Gastroesophageal sphincter (tissue), 4 donors: ENCODE measurements at places on chromosomes 6 and 20.

DNA sequence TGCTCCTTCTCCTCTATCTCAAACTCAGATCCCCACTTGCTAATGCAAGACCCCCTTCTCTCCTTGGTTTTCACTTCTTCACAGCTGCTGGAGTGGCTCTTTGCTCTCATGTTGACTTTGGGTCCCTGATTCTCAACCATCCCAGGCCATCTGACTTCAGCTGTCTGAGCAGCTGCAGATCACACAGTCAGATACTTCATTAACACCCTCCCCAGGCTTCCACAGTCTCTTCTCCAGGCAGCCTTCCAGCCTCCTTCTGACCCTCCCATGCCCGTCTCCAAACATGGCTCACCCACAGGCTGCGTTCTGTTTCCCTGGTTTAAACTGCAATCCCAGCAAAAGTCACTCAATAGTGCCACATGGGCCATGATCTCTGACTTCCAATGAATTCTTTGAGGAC, 65.4 kb downstream of the HIVEP2 start:
- ATAC-seq, result no peak

DNA sequence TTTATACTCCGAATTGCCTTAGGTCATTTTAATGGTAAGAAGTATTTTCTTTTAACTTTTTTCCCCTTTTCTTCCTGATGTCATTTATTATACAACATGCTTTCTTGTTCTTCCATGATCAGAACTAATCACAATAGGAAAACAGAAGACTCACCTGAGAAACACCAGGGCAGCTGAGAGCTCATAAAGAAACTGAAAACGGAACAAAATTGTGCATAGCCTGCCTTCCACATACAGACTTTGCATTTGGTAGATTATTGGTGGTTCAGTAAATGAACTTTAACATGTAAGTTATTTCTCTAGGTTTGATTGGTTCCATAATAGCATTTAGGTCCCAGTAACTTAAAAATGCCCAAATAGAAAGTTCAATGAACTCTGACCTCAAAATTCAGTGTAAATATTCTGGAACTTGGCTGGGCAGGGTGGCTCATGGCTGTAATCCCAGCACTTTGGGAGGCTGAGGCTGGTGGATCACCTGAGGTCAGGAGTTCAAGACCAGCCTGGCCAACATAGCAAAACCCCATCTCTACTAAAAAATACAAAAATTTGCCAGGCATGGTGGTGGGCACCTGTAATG, 161.1 kb upstream of the DTNBP1 start:
- ATAC-seq, result no peak

DNA sequence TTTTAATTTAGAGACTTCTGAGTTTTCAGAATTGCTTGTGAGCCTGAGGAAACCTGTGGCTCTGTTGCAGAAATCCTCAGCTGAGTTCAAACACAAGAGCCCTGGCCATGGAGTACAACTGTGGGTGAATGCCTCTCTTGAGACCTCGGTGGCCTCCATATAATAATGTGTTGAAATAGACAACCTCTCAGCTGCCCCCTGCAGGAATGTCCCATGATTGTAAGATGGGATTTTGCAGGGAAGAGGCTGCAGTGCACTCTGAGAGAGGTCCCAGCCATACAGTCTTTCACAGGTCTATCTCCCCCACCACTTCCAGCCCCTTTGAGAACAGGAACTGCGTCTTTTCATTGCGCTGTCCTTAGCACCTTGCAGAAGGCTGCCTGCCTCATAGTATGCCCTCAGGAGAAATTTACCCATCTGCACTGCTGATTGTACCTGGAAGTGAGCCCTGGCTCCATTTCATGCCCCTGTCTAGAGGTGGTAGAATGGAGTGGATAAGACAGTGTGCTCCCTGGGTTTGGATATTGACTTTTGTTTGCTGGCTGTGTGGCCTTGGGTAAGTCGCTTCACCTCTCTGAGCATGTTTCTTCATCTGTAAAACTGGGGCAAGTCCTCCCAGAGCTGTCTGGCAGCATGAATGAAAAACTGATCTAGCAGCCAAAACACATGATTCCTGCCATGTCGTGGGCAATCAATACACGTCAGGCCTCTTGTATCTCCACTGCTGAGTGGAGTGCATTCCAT, 16.8 kb upstream of the CDH22 start:
- no peak for ATAC-seq

DNA sequence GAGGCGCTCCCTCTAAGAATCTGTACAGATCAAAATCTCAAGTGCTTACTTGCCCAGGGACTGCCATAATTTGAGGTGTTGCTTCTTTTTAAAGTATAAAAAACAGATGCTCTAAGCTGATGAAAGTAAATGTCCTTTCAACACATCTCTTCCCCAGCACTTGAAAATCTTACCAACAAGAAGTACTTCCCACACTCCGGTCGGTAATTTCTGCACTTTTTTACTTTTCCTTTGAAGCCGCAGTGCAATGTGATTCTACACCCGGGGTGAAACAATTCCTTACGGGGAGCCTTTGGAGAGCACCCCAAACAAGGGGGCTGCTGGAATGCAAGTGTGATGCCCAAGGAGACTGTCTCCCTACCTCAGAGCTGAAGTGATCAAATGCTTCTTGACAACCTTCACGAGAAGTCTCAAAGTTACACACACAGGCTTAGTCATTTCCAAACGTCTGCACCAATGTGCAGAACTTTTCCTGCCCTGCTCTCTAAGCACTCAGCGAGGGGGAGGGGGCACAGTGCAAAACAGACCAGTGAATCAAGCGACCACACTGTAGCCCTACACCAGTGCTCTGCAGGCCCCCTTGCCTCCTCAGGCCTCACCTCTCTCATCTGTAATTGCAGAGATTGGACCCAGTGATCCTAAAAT, 56.7 kb downstream of the ATXN1 start:
- ATAC-seq, result no peak

- ATAC-seq, result no peak
Measured at GRCh38 chr6:2909718-2910117, 6.6 kb upstream of the SERPINB9 start.

GRCh38 chr6:30997301-30997700, 13.0 kb upstream of the MUC22 start:
- no peak for ATAC-seq

GRCh38 chr6:73774311-73774774, 78.3 kb downstream of the CD109 start:
- ATAC-seq, result peak; percentile 70

- no peak for ATAC-seq
Measured at GRCh38 chr6:161017766-161018564, 26.4 kb downstream of the MAP3K4 start.

GRCh38 chr6:43847741-43848630, 78.0 kb downstream of the VEGFA start:
- ATAC-seq, result no peak

DNA sequence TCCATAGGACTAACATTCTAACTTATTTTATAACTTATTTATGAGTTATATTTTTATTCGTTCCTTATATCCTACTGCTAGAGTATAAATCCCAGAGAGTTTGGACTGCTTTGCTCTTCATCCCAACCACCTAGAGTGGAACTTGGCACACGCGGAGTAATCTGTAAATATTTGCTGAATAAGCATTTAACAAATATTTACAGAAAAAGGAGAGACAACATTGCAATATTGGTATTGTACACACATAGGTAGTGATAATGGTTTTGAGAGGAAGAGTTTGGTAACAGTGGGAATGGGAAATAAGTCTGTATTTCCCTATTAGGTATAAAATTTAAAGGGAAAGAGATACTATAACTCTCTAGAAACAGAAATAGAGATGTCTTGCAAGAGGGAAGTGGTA, 634.8 kb upstream of the CITED2 start:
- no peak for ATAC-seq

DNA sequence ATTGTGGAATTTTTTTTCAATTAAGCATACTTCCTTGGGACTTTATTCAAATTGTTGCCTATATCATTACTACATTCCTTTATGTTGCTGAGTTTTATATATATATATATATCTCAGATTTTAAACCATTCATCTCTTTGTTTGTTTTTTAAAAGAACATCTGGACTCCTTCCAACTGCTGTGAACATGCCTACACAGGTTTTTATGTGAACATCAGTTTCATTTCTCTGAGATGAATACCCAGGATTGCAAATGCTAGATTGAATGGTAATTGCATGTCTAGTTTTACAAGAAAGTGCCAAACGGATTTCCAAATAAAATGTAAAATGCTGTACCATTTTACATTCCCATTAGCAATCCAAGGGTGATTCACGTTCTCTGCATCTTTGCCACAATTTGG, 1289.3 kb downstream of the HACE1 start:
- ATAC-seq, result no peak

GRCh38 chr20:63456429-63457284, 15.8 kb downstream of the KCNQ2 start:
- ATAC-seq, result peak; percentile 60

- no peak for ATAC-seq
Measured at GRCh38 chr20:36084356-36084755, 70.2 kb upstream of the EPB41L1 start.

DNA sequence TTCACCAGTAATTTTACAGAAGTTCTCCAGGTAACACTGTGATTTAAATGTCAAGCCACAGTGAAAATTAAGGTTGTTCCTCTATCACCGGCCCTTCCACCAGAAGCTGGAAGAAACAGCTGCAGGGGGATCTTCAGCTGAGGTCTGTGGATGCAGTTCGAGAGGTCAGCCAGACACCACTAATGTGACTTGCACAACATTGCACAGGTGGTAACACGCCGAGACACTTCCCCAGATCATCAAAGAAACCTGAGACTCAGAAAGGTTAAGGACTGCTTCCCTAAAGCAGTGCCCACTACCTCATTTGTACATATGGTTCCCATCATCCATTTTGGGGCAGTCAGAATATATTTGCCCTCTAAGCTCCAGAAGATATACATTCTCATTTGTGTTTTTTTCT, 8.1 kb upstream of the SERPINB9 start:
- no peak for ATAC-seq

GRCh38 chr6:42787063-42787472, 5.2 kb downstream of the BICRAL start:
- ATAC-seq, result no peak

DNA sequence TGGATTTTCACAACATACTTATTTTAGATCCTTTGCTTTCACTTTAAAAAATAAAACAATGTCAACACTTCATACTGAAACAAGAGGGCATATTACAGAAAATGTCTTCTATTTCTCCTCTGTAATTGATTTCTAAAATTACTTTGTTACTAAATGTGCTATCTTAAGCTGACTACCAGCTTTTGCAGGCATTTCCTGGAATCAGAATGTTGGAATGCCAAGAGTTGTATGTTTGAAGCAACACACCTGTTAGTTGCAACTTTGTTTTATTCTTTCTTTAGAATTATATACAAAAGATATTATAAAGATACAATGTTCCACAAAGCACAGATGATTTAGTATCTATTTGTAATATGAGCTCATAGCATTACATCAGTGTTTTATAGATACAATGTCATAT, 62.5 kb upstream of the TMEM170B start:
- ATAC-seq, result no peak
